ENCODE measurements at places on chromosomes 3 and 15. TPM values are rescaled to one million over a fixed set of nuclear protein-coding genes. Genes with fewer than 3 reads are reported as not detected.

GRCh38 chr15:79163395-79163794 lies 72.8 kb upstream of the RASGRF1 start:
- no peak for DNase-seq

DNA sequence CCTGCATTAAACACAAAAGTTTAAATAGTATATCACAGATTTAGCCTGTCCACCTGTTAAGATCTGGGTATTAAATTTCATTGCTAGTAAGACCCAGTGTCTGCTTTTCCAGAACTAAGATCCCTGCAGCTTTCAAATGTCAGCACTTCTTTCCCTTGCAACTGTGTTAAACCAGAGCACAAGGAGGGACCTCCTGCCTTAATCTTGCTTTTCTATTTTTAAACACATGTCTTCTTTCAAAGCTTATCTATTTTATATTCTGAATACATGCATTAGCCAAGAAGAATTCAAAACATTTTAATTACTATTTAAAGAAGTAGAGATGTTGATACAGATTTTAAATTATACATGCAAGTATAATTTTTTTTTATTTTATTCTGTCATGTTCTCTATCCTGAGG lies 315.1 kb downstream of the ARPP21 start:
- DNase-seq = no peak

OR5K4 gene
- total RNA-seq = not detected

PLCH1 gene
- total RNA-seq = 0.09 TPM

Measured in fibroblast of the aortic adventitia (primary cell).